ENCODE measurements at places on chromosomes 5 and 9. TPM values are rescaled to one million over a fixed set of nuclear protein-coding genes. Genes with fewer than 3 reads are reported as not detected.

Gene SAPCD2
- total RNA-seq = 2.9 TPM

Gene MARCOL
- not detected for total RNA-seq

- no peak for DNase-seq
Measured at GRCh38 chr5:56147106-56147505, 86.0 kb downstream of the ANKRD55 start.

GRCh38 chr9:77988630-77989029 is 43.0 kb downstream of the GNAQ start:
- DNase-seq = no peak

- no peak for DNase-seq
Measured at GRCh38 chr5:142017832-142018427, 5.1 kb upstream of the GNPDA1 start.

GRCh38 chr5:137315109-137315508 is 184.0 kb downstream of the SPOCK1 start:
- no peak for DNase-seq

DNA sequence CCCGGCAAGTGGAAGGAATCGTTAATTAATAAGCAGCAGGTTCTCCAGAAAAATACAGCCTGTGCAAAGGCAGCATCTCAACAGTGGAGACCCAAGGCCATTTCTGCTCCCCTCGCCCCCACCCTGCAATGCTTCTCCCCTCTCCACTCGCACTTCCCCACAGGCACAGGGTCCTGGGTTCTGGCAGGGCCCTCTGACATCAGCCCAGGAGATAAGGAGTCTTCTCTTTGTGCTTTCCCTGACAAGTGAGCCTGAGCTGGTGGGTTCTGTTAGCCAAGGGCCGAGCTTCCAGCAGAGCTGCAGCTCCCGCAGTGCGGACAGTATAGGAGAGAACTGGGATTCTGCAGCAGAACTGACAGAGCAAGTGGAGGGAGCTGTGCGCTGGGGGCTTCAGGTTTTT is 257.5 kb downstream of the NSG2 start:
- no peak for DNase-seq

Data from stomach (tissue), 19 donors.